ENCODE measurements at places on chromosomes 12 and 14.
A peak's percentile ranks its signal among the peaks of the same experiment; 100 is the strongest.

- no peak for DNase-seq
Measured at GRCh38 chr14:38255408-38255672, 553 bp downstream of the CLEC14A start.

DNA sequence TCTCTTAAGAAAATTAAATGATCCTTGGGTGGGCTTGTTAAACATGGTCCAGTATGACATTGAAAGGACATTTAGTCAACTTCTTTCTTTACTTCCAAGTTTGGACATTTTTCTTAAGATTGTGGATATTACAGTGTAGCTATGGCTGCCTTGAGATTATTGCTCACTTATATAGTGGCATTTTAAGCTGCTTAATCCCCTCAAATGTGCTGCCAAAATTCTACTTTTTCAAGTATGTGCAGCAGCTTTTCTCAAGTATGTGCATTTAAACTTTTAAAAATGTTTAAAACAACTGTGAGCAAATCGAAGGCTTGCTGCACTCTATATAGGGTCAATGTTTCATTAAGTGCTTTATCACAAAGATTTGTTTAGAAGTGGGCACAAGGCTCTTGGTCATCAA, 7.4 kb downstream of the TXNRD1 start:
- no peak for DNase-seq

DNA sequence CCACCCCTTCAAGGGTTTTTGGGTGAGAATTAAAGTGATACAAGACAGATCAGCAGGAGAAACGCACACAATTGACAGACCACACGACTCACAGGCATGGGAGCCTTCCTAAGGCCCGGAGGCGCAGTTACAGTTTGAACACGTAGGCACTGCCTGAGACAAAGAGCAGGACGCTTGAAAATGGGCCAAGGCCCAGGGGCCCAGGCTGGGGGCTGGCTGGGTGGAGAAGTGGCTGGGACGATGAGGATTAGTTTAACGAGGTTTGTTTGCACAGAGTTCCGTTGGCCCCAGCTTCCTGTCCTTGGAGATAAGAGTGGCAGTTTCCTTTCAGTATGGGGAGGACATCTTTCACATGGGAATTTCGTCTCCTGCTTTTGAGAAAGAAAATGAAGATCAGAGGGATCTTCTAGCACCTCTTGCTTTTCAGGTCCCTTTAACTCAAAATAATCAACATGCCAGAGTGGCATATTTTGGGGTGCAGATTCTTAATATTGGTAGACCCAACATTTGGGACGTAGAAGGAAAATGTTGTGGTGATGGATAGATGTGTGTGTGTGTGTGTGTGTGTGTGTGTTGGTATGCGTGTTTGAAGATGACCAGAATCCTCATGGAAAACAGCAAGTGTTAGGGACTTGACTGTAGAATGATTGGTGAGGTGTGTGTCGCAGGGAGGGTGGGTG, 44.6 kb downstream of the DLK1 start:
- DNase-seq: no peak

DNA sequence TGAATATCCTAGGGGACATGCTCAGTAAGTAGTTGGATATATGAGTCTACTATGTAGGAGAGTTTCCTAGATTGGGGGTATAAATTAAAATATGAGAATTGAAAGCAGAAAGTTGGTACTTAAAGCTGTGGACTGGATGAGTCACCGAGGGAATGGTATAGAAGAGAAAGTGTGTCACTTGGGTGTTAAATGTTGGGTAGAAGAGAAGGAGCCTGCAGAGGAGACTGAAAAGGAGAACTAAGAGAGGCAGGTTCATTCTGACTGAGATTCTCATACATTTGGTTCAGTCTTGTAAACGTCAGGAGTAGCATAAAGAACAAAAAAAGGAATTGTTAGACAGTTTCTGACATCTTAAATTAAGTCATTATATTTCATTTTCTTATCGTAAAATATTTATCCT, 19.9 kb downstream of the LRRC9 start:
- DNase-seq: no peak

- DNase-seq: no peak
Measured at GRCh38 chr14:39967885-39968284, 535.7 kb upstream of the FBXO33 start.

- DNase-seq: no peak
Measured at GRCh38 chr12:117571321-117571720, 209.9 kb upstream of the NOS1 start.

GRCh38 chr12:67269633-67270573, 745 bp downstream of the CAND1 start:
- peak; percentile 54 for DNase-seq

- DNase-seq: no peak
Measured at GRCh38 chr12:48777501-48778400, 11.1 kb downstream of the ADCY6 start.

DNA sequence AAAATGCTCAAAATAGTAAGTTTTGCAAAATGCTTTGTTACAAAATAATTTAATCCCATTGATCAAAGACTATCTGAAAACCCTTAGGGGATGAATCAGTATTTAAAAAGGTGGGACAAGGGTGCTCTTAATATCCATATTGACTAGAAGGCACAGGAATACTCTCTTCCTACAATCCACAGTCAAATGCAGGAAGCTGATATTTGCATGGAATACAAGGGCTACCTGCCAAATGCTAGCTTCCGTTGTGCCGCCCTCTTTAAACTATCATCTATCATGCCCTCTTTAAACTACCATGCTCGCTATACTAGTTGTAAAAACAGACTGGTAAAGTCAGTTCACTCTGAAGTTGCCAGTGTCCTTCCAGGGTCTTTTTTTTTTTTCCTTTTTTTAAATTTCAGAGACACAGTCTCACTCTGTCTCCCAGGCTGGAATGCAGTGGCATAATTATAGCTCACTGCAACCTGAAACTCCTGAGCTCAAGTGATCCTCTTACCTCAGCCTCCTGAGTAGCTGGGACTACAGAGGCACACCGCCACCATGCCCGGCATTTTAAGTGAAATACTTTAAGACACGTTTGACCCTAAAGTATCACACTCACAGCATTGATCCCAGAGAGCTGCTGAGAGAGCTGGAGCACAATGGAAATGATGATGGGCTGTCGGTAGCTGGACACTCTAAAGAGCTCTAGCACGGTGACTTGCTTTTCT, 6.7 kb downstream of the SLC2A3 start:
- DNase-seq: no peak

- DNase-seq: no peak
Measured at GRCh38 chr12:45343269-45344051, 127.6 kb downstream of the ANO6 start.

DNA sequence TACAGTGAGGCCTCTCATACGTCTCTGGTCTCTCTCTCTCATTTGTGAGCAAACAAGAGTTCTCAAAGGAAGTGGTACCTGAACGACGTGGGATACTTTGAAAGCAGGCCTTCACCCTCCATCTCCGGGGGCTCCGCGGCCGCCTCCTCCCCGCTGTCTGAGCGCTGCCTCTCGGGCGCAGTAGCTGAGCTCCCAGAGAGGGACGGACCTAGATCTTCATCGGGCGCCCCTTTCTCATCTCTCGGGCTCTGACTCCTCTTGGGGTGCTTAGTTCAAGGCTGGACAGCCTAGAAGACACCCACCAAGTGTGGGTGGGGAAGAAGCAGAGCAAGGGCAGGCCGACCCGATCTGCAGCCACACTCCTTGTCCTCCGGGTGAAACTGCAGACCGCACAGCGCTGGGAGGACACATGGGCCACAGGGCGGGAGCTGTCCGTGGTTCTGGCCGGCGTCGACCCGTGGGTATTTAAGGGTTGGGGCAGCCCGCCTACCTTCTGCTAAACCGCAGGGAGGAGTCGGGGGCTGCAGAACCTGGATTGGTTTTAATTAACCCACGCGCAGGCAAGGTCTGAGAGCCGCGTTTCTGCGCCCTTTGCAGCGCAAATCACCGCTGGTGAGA, 92.7 kb downstream of the PAH start:
- DNase-seq: peak; percentile 22

GRCh38 chr12:32920506-32921085, 24.0 kb upstream of the PKP2 start:
- DNase-seq: no peak

GRCh38 chr14:51336734-51337133, 96.7 kb downstream of the TMX1 start:
- no peak for DNase-seq

DNA sequence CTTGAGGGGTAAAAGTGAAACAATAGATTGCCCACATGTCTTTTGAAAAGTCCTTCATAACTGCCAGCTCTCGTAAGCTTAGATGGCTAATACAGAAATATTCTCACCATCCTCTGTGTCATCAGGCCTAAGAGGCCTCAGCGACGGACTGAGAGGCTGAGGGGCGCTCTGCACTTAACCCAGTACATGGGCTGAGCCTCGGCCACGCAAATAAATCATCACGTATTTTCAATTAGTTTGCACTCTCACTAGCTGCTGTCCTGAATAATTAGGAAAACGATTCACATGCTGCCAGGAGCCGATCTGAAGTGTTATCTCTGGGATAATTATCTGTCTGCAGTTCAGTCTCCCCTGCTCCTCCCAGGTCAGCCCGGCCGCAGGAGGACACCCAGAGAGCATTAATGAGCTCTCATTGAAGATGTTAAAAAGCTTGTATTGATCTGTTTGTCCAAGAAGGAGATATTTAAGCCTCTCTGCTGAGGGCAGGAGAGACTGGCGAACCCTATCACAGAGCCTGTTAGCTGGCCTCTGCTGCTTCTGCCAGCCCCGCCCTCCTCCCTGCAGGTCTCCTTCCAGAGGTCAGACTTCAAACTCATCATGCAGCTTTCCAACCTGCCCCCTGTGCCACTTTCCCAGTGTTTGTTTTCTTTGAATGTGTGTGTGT, 1051.3 kb downstream of the VRK1 start:
- no peak for DNase-seq

- no peak for DNase-seq
Measured at GRCh38 chr14:38171197-38171596, 36.5 kb upstream of the SSTR1 start.

DNA sequence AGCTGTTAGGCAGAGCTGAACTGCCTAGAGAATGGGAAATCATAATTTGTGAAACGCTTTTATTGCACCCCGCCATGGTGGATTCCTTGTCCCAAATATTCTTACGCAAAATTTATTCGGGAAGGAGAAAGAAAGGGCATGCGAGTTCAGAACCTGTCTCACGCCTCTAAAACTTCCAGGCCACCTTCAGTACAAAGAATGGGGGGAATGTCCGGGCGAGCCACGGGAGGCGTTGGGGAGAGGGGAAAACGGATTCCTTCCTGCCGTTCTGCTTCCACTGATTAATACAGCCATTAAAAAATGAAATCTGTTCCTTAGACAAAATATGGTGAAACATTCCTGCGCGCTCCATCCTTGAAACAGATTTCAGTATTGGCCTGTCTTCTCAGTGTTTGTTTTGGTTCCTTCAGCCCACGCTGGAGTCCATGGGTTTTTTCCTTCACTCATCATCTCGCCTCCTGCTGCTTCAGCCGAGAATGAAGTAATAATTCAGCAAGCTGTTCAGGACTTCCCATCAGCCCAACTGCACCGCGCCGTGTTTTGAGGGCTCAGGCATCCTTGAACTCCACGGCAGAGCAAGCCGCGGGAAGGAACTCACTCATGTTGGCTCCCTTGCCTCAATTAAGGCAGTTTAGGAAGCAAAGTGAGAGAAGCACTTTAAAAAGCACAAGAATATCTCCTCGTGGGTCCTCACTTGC, 47.7 kb upstream of the CDKN3 start:
- peak; percentile 63 for DNase-seq

DNA sequence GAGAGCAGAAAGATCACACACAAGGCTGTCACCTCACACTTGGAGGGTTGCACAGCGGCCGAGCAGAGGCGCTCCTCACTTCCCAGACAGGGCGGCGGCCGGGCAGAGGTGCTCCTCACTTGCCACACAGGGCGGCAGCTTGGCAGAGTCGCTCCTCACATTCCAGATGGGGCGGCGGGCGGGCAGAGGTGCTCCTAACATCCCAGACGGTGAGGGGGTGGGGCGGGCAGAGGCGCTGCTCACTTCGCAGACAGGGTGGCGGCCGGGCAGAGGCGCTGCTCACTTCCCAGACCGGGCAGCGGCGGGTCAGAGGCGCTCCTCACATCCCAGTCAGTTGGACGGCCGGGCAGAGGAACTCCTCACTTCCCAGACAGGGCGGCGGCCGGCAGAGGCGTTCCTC, 9.1 kb downstream of the TMBIM4 start:
- DNase-seq: no peak

GRCh38 chr14:77067632-77068516, 30.2 kb upstream of the CIPC start:
- peak; percentile 61 for DNase-seq

GRCh38 chr12:83656004-83656403, 969.3 kb downstream of the TMTC2 start:
- DNase-seq: no peak

GRCh38 chr12:107702106-107702505, 16.5 kb downstream of the PWP1 start:
- no peak for DNase-seq

DNA sequence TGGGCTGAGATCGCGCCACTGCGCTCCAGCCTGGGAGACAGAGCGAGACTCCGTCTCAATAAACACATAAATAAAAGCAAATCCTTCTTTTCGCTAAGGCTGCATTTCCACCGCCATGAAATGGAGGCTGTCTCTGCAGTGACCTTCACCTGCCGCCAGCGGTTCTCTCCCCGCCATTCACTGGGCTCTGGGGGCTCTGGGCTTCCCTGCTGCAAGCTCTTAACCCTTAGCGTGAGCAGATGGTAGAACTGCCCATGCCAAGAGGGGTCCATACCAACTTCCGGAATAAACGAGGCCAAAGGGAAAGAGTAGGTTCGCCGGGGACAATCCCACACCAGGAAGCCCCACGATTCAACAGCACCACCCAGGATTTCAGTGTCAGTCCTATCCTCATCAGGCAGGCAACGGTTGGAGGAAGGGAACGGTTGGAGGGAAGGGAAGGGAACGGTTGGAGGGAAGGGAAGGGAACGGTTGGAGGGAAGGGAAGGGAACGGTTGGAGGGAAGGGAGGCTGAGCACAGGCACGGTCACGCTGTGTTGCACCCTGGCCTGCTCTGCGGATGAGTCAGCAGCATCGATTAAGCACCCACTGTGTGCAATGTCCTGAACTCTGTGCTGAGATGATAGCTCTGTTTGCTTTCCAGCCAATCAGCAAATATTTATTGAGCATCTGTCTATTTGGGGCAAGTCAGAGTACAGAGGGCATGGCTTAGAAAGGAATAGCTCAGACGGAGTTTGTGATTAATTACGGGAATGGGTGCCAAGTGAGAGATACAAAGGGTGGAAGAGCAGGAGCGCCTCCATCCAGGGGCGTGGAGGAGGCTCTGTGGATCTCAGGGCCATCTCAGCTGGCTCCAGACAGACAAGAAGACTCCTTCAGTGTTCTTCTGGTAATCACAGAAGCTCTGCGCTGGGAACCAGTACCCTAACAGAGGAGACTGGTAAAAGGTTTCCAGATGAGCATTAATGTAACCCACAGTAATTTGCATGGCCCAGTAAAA, 77.9 kb downstream of the NINJ2 start:
- DNase-seq: no peak

DNA sequence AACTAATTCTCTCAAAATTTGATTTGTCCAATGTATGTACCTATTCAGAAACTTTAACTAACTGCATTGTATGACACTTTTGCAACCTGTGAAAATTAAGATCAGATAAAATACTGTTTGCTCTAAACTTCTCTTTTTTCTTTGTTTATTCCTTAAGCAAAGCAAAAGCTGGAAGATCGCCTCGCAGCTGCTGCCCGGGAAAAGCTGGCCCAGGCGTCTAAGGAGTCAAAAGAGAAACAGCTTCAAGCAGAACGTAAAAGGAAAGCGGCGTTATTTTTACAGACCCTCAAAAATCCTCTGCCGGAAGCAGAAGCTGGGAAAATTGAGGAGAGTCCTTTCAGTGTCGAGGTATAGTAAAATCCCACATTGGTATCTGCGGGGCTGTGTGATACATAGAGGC, 55.1 kb downstream of the SFSWAP start:
- DNase-seq: no peak
